Bronchial epithelial cell (primary cell): ENCODE measurements at places on chromosomes 1 and 21.

- no peak for DNase-seq
Measured at GRCh38 chr1:19445417-19446342, 39.7 kb downstream of the CAPZB start.

DNA sequence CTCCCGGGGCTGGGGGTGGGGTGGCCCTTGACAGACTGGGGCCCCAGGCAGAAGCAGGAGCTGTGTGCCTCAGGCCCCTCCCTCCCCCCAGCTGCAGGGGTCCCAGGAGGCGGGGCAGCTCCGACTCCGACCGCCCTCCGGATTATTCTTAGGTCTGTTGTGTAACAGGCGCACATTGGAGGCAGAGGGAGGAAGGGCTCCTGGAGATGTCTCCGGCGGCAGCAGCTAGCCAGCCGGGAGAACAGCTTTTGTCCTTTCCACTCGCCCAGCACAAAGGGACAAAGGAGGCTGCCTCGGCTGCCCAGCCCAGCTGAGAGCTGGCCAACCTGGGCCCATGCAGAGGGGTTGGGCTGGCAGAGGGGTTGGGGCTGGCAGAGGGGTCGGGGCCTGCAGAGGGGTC lies 29.7 kb upstream of the PLCH2 start:
- DNase-seq: no peak

- DNase-seq: peak; percentile 43
Measured at GRCh38 chr1:17551755-17552234, 12.3 kb downstream of the ARHGEF10L start.

DNA sequence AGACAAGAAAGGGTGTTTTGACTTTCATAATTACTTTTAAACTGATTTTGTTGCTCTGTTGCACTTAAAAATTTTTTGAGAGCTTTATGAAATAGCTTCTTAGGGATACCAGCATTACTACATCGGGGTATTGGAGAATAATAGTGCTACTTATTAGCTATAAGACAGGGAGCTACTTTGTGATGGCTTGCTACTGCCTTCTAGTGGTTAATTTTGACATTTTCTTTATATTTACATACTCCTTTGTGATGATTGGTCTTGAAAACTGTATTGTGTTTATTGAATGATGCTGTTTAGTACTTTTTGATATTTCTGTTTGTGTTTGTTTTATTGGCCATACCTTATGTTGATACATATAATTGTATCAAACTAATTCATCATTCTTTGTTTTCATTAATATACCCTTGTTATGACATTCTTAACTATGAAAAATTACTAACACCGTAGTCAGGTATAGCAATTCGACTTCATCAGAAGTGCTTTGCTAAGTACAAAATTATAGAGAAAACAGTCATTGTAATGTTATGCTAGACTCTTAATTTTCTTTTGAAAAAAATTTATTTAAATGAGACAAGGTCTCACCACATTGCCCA lies 85.5 kb downstream of the CLIC4 start:
- peak; percentile 80 for DNase-seq

GRCh38 chr1:39992234-39992633 lies 37.3 kb downstream of the MFSD2A start:
- peak; percentile 65 for DNase-seq

GRCh38 chr1:7677111-7677510 lies 94.0 kb upstream of the VAMP3 start:
- no peak for DNase-seq
